ENCODE measurements at places on chromosomes 11 and 22.
A peak's percentile ranks its signal among the peaks of the same experiment; 100 is the strongest.

- DNase-seq: no peak
Observed at GRCh38 chr11:19867064-19867463, 154.4 kb downstream of the NAV2 start.

- no peak for DNase-seq
Observed at GRCh38 chr22:17627961-17628405, 566 bp downstream of the ATP6V1E1 start.

GRCh38 chr11:121338536-121338935, 46.0 kb downstream of the SC5D start:
- DNase-seq: no peak

DNA sequence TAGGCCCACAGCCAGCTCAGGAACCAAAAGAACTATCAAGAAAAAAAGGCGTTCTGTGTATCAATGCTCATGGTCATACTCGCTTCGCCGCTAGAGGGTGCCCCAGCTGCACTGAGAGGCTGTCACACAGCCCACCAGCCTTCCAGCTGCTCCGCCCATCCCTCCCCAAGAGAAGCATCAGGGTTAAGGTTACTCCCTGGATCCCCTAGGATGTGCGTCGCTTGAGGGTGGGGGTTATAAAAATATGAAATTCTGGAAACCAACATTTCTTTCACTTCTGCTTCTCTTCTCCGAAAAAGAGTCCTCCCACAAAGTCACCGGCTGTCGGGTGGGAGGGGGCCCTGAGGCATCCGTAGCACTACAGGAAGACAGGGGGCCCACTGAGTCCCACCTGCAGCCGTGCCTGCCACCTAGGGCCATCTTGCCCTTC, 1.7 kb downstream of the CBX6 start:
- peak; percentile 91 for DNase-seq

DNA sequence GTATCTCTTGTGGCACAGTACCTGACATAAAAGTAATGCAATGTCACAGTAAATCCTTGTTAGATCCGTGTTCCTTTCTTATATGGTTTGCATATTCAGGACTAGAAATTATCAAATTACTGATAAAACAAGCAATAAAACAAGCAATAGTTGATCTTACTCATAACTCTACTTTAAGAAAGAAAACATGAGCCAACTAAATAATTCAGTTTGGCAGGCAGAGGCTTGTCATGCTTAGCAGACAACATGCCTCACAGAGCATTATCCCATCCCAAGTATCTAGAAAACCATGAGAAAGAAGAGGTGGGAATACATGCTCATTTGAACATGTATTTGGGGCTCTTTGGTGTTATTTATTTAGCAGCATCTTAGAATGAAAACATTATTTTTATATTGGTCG, 241.9 kb downstream of the SOX6 start:
- DNase-seq: no peak

DNA sequence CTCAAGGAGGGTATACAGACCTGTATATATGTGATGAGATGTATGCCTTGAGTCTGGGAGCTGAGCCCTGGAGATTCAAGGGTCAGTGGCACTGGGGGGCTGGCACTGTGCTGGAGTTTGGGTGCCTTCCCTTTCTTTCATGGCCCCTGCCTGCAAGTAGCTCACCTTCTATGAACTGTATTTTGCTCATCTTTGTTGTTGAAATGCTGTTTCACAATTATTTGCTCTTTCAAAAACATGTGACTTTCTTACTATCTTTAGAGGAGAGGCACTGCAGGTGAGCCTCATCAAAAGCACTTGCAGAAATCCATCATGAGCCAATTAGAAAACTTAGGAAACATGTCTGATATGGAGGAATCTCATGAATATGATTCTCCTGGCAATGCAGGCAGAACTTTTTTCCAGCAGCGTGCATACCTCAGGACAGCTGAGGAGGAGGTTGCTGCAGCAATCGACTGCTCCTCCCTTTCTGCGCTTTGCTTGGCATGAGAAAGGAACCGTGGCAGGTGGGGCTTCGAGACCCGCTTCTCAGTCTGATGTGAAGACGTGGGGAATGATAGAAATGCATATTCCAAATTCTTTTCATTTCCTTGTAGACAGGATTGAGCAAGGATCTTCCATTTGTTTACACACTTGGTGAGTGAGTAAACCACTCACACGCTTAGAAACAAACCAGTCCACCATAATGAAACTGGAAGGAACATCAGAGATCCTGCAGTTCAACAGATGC, 178.4 kb upstream of the E2F8 start:
- no peak for DNase-seq

- no peak for DNase-seq
Observed at GRCh38 chr11:134158023-134158422, 65.7 kb downstream of the NCAPD3 start.

- DNase-seq: no peak
Observed at GRCh38 chr11:64864473-64865285, 13.7 kb downstream of the EHD1 start.

GRCh38 chr22:46802608-46803027, 40.2 kb downstream of the TBC1D22A start:
- no peak for DNase-seq

DNA sequence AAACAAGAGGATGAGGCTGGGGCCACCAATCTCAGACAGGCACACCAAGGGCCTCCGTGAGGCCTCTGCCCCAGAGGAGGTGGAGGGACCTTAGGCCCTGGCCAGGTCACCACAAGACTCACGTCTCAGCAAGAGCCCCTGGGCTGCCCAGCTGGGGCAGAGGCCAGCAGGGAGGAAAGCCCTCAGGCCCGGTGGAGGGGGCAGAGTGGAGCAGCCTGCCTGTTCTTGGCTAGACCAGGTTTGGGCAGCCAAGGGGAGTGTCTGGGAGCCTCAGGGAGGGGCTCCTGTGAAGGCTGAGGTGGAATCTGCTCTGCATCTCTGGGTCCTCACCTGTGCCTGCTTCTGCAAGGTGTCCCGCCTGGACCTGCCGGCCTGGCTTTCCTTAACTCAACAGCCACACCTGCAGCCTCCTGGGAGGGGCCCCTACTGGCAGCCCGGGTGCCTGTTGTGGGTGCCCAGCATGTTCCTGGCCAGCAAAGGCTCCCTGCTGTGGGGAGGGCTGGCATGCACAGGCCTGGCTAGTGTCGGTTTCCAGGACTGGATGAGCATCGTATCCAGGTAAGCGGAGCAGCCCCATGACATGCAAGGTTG, 11.9 kb downstream of the TTLL12 start:
- no peak for DNase-seq

DNA sequence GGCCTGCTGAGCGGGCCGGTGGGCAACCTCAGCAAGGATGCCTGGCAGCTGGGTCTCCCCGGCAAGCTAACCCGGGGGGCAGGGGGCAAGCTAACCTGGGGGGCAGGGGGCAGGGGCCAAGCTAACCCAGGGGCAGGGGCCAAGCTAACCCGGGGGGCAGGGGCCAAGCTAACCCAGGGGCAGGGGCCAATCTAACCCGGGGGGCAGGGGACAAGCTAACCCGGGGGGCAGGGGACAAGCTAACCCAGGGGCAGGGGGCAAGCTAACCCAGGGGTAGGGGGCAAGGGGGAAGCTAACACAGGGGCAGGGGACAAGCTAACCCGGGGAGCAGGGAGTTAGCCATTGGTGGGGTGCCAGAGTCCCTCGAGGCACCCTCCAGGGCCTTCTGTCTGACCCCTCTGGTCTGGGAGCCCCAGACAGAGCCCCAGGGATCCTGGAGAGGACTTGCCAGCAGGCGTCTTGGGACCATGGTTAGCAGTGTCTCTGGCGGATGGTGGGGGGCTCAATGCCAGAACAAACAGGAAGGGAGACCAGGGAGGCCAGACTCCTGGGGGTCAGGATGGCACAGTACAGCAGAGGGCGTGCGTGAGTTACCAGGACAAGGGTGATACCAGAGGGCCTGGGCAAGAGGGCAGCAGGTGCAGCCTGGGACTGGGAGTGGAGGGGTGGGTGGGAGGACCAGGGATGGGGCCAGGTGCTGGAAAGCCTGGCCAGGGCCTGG, 16.1 kb downstream of the IGF2 start:
- DNase-seq: no peak
